ENCODE measurements at places on chromosomes 12 and 14. TPM values are rescaled to one million over a fixed set of nuclear protein-coding genes. Genes with fewer than 3 reads are reported as not detected.

Gene R3HDM2
- 11.0 TPM for total RNA-seq

Gene KLRB1
- not detected for total RNA-seq

Gene PMEL
- 0.81 TPM for total RNA-seq

Gene ZNF891
- 0.32 TPM for total RNA-seq

Gene ESPL1
- 9.4 TPM for total RNA-seq

Gene GDF11
- 0.65 TPM for total RNA-seq

Gene PPP4R4
- total RNA-seq: under 0.01 TPM

Gene TMEM132D
- not detected for total RNA-seq

Gene GPRC5D
- total RNA-seq: not detected

Gene RNASE4
- total RNA-seq: 9.3 TPM

Gene SMAGP
- 12.3 TPM for total RNA-seq

Gene BCL2L14
- not detected for total RNA-seq

Gene RNF212B
- not detected for total RNA-seq

Gene NUBPL
- total RNA-seq: 4.8 TPM
